ENCODE measurements at places on chromosomes 6 and 20.

GRCh38 chr6:42556462-42556861 is 7.4 kb upstream of the UBR2 start:
- DNase-seq, result no peak

DNA sequence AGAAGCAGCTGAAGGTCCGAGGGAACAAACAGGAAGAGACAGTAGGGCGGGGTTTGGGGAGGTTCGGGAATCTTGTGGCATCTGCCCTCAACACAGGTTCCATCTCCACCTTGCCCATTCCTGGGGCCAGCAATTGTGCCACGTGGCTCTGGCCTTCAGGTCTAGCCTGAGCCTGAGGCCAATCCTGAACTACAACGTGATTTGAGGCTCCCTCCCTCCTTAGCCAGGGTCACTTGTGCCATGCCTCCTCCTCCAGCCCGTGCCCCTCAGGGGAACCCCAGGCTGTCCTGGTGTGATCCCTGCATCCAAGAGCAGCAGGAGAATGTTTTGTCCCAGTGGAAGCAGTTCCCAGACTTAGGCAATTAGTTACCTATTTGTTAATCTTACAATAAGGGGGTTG is 3.0 kb downstream of the CST9 start:
- no peak for DNase-seq

DNA sequence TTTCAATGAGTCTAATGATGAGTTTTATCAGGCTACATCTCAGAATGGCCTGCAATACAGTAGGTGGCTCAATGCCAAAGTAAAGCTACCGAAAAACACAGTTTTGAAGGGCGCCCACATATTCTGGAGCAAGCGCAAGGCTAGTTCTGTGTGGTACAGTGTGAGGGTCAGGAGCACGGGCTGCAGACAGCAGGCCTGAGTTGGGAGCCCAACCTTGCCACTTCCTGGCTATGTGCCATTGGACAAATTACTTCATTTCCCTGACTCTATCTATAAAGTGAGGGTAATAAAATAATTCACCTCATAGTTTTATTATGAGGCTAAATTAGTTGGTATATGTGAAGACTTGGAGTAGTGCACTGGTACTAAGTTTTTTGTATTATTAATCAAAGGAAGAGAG is 150.7 kb downstream of the OPN5 start:
- DNase-seq, result no peak

DNA sequence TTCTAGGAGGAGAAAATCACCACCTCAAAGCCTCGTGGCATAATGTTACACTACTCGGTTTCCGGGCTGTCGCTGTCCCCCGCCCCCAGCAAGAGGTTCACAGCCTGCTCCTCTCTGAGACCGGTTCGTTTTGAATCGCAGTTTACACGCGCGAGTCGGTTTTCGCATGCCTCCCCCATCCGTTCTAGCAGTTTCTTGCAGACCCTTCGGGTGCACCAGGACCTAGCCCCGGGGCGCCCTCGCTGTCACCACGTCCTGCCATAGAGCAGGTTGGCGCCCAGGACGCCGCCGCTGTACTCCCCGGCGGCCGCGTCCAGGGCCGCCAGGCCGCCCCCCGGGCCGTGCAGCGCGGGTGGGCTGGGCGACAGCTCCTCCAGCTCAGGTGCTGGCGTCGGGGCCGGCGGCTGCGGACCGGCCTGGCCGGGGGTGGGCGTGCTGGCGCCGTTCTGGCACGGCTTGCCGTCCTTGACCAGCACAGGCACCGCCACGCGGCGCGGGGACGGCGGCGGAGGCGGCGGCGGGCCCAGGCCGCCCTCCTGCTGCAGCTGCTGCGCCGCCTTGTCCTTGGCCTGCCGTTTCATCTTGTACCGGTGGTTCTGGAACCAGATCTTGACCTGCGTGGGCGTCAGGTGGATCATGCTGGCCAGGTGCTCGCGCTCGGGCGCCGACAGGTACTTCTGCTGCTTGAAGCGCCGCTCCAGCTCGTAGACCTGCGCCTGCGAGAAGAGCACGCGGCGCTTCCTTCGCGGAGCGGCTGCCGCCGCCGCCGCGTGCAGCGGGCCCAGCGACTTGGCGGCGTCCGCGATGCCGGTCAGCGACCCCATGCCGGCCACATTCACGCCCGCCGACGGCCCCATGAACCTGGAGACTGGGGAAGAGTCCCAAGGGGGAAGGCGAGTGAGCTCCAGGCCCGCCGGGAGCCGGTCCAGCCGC is 1.4 kb downstream of the NKX2-4 start:
- peak; percentile 21 for DNase-seq

DNA sequence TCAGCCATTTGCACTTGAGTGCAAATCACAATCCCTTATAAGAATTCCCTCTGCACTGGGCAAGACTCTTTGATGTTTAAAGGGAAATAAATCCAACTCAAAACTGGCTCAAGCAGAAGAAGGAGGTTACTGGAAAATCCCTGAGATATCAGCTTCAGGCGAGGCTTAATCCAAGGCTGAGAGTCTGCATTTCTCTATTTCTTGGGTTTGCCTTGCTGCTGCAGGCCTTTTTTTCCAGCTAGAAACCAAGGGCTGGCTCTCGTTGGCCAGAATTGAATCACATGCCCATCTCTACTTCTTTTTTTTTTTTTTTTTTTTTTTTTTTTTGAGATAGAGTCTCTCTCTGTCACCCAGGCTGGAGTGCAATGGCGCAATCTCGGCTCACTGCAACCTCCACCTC is 11.7 kb downstream of the HCK start:
- no peak for DNase-seq

DNA sequence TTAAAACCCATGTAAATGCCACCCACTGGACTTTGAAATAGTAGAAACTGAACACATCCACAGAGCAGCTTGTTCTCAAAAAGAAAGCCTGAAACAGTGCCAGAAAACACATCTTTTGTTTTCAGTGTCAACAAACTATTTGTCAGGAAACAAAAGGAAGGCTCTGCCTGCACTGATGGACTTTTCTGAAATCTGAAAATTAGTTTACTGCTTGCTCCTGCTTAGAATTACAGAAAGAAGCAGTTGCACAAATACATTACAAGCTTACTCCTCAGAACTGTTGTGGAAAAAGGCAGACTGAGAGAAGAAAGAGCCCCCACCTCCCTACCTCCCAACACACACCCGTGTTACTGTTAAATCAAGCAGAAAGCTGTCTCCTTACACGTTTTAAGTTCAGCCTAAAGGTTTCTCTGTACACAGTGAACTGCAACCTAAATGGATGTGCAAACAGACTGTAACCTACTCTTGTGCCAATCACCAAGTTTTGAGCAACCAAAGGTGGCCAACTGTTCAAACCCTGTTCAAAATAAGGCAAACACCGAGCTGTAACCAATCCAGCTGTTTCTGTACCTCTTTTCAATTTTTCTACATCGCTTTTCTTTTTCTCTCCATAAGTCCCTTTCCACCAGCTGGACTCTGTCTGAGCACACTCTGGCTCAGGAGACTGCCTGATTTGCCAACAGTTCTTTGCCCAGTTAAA is 43.7 kb downstream of the FRK start:
- no peak for DNase-seq

All from effector memory CD4-positive, alpha-beta T cell (primary cell).